AG04449 (cell line): ENCODE measurements at places on chromosomes 4 and X.

DNA sequence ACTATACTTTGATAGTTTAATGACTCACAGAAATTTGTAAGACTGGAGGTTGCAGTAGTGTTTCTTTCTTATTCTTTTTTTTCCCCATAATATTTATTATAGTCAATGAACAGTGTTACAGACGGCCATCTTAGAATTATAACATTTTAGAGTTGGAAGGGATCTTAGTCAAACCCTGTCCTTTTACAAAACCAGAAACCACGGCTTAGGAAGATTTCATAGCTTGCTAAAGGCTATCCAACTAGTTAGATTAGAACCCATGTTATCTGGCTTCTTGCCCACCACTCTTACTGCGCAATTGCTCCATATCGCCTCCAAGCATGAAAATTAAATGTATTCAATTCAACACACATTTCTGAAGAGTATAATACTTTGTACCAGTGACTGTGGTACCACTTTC, 1.1 kb downstream of the XIAP start:
- no peak for DNase-seq

DNA sequence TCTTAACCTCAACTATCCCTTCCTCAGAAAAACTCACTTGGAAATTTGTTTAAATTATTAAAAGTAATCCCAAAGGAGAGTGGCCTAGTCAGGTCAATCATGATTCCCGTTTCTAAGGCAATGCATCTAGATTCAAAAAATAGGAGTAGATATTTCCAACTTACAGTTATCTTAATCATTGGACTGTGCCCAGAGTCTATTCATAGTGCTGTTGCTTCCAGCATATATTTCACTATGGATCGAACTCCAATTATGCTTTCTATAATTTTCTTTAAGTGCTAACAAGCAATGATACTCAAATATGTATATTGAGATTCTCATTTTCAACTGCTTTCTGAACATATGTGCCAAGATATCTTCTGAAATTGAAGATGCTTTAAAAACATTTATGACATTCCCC, 229.2 kb upstream of the NWD2 start:
- no peak for DNase-seq

DNA sequence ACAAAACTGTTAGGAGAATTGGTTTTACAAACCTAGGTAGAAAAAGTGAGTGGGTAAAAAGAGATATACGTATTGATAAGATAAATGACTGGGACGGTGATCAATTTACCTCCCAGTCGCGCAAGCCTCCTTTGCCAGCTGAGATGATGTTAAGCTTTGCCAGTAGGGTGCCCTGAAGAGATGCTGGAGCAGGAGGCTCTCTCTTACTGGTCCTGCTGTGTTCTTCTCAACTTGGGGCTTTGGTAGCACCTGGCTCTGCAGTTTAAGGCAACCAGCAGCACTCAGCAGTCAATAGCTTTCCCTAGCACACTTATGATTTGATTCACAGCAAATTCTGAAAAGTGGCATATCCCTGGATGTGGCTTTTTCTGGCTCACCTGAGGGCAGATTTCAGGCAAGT, 1461.7 kb downstream of the ADGRL3 start:
- DNase-seq, result no peak

GRCh38 chr4:184169225-184169867, 48.3 kb downstream of the ENPP6 start:
- no peak for DNase-seq

- DNase-seq, result no peak
Measured at GRCh38 chrX:11566789-11567188, 98.9 kb downstream of the ARHGAP6 start.
